ENCODE measurements at places on chromosomes 7 and 10.

DNA sequence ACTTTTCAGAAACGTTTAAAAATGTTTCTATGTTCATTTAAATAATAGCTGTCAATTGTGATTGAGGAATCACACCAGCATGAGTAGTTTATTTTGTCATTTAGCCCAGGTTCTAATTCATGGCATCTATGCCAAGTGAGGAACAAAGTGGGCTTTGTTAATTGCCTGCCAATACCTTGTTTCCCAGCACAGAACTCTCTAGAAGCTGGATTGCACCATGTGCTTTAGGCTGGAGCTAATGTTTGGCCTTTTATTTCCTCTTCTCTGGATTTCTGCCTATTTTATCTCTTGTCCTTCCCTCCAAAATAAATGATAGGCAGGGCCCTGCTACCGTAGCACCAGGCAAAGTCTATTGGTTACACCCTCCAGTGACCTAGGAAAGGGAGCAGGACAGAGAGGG, 109.9 kb upstream of the ITGB1 start:
- no peak for DNase-seq

DNA sequence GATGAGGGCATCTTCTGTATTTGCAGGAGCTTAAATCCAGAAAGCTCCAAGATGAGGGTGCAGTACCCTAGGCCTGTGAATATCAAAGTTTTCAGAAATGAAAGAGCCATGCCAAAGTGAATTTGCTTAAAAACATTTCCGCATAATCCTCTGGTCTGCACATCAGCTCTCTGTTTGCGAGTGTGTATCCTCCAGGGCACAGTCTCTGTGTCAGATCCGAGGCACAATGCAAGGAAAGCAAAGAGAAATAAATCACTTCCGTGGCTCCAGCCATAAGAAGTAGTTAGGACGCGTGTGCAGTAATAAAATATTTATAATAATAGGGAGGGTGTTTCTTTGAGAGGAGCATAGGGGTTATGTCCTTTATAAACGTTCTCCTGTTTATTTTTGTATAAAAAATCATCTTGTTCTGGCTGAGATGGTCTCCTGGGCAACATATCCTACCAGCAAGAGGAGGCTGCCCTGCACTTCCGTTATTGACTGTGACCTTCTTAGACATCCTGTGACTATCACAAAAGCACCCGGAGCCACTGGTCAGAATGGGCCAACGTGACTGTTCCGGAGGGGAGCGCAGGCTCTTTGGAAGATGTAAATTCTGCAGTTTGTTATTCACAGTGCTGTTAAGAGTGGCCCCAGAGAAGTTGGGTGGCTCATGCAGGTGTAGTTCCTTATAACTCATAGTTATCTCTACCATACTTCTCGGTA, 667.6 kb upstream of the FOXK1 start:
- no peak for DNase-seq

GRCh38 chr10:74770400-74770799, 56.0 kb upstream of the KAT6B start:
- no peak for DNase-seq

DNA sequence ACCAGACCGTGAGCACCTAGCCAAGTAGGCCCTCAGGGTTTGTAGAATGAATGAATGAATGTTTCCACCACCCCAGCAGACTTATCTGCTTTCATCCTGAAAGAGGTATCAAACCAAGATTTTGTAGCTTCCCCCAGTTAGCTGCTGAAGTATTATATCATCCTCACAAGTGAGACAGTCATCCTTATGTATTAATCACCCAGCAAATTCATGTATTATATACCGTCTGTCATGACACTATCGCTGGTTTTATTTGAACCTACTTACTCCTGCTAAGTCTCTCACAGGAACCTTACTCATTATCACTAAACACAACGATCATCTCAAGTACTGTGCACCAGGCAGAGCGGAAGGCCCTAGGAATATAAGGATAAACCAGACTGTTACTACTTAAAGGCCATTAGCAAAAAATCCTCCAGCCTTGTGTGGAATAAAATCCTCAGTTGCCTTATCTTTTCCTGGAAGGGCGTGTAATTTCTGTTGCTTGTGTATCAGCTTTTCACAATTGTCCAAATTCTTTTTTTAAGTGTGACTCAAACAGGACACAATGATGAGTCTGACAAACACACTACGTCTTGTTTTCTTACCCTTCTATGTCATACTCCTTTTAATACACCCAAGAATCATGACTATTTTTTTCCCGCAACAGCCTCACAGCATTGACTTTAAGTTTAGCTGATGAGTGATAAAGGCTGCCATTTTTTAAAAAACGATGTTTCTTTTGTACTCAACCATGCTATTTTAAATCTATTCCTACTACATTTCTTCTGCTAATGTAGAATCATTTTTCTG, 176.1 kb upstream of the KLF14 start:
- DNase-seq: no peak

- peak; percentile 82 for DNase-seq
Measured at GRCh38 chr7:36360244-36360643, 29.4 kb upstream of the ANLN start.

GRCh38 chr10:25875556-25876165, 58.4 kb upstream of the MYO3A start:
- peak; percentile 30 for DNase-seq

DNA sequence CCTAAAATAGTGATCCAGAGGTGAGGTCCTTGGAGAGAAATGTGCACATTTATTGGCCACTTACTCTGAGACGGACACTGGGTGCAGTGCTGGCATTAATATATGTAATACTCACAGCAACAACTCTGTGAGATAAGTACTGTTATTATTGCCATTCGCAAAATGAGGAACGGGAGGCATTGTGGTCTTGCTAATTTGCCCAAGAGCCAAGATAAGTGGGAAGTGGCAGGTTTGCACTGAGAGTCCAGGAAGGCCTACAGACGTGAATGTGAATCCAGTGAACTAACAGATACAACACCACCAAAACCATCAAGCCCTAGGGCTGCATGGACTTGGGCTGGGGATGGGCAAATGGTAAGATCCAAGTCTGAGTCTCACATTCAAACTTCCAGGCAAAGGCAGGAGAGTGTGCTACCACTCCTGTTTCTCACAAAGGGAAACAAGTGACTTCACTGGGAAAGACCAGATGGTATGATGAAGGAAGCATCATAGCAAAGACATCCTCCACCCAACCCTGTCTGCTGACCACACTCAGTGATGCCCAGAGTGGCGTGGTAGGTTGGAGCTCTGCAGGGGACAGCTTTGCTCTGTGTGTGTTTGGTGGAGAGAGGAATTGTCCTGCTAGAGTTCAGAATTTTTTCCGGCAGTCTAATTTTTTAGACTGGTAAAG, 19.2 kb downstream of the TMEM273 start:
- no peak for DNase-seq

GRCh38 chr10:35640951-35641675, 983 bp downstream of the FZD8 start:
- peak; percentile 14 for DNase-seq

GRCh38 chr10:127888521-127889312, 4.0 kb downstream of the CLRN3 start:
- DNase-seq: no peak

GRCh38 chr7:144407266-144407931, 3.9 kb upstream of the NOBOX start:
- DNase-seq: no peak

DNA sequence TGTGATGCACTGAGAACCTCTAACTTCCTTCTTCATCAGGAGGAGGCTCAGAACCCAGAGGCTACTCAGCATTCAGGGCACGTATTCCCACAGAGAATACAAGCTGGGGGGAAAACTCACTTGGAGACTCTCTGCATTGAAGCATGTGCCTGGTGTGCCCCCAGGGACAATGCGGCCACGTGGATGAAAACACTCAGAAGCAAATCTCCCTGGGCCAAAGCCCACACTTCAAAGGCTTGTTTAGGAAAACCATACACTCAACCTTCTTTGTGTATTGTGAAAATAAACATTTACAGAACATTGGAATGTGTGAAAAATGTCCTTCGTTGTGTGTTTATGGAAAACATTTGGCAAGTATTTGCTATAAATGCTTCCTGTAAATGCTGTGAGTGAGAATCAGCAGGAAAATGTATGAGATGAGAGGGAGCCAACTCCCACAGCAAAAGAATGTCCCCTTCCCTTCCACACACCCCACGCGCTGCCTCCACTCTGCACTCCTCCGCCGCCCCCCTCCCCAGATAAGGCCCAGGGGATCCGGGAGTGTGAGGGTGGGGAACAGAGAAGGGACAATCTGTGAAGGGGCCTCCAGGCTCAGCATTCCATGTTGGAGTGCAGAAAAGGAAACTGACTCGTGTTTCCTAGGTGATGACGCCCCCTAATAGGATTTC, 339.5 kb downstream of the ELMO1 start:
- DNase-seq: no peak

- DNase-seq: no peak
Measured at GRCh38 chr10:631266-631665, 58.2 kb downstream of the DIP2C start.

DNA sequence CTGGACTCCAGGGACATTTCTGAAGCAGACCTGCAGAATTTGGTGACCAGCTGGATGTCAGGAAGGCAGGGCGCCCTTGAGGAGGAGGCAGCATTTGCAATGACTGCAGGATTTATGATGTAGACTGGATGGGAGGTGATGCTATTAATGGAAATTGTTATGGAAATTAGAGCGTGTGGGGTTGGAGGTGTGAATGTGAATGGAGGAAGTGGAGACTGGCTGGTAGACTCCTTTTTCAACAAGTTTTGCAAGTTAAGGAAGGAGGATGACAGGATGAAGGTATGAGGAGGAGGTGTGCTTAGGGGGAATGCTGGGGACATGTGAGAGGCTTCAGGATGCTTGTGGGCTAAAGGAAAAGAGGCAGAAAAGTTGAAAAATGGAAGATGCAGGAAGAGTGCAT, 137.0 kb downstream of the TMEM178B start:
- no peak for DNase-seq

DNA sequence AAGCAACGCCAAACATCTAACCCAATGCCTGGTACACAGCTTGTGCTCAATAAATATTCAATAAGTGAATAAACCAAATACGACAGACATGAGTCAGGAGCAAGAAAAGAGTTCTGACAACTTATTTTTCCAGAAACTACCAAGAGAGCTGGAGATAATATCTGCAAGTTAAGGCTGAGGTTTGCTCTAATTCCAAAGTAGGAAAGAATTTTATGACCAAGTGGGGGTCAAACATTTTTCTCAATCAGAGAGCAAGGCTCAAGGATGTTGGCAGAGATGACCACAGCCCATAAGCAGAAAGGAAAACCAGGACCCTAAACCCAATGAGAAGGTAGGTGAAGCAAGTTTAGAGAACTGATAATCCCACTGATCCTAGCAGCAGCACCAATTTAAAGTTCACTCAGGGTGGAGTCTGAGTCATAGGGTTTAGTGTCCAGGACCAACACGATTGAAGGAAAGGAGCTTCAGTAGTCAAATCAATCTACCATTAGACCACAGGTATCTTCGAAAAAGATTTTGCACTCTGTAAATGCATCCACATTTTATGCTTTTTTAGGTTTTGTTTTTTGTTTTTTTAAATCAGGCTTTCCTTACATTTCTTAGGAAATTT, 49.3 kb upstream of the KCNIP2 start:
- no peak for DNase-seq

DNA sequence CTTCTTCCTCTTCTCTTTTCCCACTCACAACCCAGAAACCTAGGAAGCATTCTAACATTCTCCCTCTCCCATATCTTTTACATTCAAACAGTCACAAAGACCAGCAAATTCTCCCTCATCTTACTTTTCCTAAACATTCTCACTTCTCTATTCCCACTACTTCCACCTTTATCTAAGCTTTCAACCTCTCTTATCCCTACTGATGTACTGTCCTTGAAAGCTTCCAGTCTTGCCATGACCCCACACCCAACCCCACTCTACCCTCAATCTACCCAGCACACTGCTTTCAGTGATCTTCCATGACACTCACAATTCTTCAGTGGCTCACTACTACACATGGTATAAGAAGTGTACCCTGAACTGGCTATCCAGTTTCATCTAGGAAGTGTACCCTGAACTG, 5.3 kb downstream of the IMMP2L start:
- no peak for DNase-seq

GRCh38 chr7:155676052-155676451, 31.6 kb downstream of the RBM33 start:
- DNase-seq: no peak

DNA sequence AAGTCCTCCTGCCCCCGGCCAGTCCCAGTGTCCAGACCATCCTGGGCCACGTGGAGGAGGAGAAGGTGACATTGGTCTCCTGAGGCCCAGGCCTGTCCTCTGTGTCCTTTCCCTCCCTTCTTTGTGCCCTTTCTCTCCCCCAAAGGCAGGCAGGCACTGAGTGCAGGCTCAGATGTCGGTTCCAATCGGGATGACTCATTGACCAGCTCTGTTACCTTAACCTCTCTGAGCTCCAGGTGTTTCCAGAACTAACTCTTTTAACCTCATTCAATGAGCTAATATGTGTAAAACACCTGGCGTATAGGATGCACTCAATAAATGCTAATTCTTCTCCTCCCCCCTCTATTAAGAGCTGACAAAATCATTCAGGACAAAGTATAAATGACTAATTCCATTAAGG, 25.7 kb downstream of the MACROH2A2 start:
- no peak for DNase-seq

GRCh38 chr10:97805949-97806348, 34.1 kb upstream of the SFRP5 start:
- DNase-seq: no peak

DNA sequence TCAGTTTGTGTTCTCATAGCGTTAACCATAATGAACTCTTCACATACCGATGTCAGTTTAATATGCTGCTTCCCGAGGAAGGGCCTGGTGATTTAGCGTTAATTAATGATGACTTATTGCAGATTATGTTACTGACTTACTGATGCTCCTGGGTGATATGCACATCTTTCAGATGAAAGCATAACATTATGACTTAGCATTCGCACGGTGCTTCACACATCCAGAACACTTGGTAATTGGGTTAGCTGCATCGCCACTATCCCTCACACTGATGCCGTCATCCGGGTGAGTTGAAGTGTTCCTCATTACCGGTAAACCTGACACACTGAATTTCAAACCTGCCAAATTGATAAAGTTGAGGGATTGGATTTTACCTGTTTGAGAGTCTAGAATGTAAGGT, 239.0 kb upstream of the PODXL start:
- no peak for DNase-seq

DNA sequence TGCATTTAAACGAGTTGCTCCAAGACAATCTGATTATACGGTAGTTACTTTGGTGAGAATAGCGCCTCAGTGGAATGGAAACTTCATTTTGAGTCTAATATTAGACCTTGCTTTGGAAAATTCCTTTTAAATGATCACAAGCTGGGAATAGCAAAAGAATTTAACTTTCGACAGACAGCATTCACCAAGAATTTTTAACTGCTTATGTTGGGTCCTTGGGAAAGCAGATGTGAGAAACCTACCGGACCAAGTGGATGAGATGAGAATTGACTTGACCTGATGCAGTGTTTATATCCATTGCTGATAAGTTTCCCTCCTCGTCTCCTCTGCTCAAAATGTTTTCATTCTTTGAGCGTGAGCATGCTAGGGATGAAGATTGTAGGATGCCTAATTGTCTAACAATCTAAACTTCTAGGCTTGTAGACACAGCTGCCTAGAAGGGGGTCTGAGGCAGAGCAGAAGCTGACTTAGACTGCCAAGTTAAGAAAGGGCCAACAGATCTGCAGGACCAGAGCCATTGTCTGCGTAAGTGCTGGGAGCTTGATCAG, 126.9 kb downstream of the CNNM2 start:
- DNase-seq: no peak
